ENCODE measurements at places on chromosomes 16 and 17.

DNA sequence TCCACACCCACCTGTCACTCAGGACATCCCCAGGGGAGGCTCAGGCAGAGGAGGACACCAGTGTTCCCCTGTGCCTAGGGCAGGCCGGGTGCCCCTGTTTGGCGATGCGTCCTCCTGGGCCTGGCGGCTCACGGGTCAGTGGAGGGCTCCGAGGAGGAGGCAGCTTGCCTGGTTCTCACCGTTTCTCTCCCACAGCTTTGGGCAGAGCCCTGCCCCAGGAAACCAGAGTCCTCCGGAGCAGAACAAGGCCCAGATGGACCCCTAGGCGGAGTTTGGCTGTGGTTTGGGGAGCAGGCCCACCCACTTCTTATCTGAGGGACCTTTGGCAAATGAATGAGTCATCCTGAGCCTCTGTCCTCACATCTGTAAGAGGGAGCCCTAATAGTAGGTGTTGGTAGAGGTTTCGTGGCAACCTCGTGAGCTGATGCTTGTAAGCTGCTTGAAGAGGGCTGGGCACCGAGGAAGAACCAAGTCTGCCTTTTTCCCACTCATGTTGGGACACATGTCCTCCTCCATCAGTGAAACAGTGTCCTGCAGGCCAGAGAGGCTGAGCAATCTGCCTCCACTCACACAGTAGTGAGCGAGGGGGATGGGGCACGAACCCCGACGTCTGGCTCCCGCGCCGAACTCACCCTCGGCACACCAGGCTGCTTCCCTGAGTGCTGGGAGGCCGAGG is 247.0 kb upstream of the CIBAR2 start:
- DNase-seq, result no peak

DNA sequence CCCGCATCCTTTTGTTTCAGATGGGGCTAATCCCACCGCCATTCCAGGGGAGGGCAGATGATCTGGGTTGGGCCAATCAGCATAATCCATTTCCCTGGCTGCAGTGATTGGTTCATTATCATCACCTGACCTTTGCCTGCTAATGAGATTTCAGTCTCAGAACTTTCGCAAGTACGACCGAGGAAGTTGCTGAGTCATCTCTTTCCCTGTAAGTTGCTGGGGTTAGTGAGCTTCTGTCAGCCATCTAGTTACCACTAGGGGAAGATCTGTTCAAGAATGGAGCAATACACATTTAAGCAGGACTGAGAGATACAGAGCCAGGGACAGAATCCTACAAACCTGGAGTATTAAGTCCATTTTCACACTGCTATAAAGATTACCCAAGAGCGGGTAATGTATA is 65.3 kb upstream of the NUDT7 start:
- peak; percentile 49 for DNase-seq

DNA sequence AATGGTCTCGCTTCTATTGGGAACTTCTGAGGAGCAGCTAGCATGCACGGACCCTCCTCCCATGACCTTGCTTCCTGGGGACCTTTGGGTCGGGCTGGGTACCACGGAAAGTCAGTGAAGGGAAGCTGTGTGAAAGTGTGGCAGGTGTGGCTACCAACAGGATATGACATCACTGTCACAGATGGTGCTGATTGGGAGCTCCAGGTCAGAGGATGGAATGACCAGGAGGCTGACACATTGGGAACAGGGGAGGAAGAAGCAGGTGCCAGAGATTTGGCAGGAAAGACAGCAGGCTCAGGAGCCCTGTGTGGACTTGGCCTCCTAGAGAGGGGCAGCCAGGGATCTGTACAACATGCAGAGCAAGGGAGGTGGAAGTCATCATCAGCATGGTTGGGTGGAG is 34.0 kb downstream of the CPNE2 start:
- no peak for DNase-seq

DNA sequence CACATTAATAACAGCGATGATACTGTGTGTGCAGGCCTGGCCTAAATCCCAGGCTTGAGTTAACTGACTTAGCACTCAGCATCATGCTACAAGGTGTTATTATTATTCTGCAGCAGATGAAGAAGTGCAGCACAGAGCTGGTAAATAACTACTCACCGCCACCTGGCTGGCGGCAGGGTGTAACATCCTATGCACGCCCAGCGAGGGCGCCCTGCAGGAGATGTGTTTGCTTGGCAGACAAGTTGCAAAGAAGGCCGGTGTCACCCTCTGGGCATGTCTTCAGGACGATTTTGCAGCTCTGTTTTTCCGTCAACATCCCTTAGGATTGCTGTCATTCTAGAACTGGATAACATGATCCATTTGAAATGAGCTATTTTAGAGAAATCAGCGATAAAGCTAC is 30.1 kb downstream of the DNAH9 start:
- no peak for DNase-seq

DNA sequence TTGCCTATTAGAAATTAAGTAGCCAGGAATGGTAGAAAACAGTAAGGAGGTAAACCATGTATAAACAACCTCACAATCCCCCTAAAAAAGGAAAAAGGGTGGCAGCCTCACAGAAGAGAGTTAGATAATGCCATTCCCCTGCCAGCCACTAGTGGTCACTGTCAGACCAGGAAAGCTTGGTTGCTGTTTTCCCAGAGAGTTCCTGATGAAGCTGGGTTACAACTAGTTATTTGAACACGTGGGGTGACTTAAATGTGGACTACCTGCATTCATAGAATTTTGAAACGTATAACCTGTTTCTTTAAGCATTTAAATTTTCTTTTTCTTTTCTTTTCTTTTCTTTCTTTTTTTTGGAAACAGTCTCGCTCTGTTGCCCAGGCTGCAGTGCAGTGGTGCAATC is 5.8 kb downstream of the GPRC5C start:
- DNase-seq, result no peak

DNA sequence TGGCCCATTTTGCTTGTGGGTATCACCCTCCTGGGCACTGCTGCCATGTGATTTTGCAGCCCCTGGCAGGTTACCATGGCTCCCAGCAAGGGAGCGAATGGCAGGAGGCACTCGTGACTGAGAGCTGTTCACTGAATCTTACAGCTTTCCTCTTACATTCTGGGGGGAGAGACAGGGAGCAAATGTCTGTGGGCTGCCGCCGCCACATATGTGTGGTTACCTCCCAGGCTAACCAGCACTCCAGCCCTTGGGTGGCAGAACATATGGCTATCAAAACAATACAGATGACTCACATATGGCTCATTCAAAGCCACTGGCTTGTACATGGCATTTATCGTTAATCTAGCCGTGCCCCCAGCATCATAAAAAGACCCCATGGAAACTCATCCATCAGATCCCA is 19.8 kb downstream of the GTF3C1 start:
- no peak for DNase-seq

- no peak for DNase-seq
Measured at GRCh38 chr16:3295783-3296182, 9.4 kb downstream of the TIGD7 start.

All from T47D (cell line).